ENCODE measurements at places on chromosomes 3 and 15.

DNA sequence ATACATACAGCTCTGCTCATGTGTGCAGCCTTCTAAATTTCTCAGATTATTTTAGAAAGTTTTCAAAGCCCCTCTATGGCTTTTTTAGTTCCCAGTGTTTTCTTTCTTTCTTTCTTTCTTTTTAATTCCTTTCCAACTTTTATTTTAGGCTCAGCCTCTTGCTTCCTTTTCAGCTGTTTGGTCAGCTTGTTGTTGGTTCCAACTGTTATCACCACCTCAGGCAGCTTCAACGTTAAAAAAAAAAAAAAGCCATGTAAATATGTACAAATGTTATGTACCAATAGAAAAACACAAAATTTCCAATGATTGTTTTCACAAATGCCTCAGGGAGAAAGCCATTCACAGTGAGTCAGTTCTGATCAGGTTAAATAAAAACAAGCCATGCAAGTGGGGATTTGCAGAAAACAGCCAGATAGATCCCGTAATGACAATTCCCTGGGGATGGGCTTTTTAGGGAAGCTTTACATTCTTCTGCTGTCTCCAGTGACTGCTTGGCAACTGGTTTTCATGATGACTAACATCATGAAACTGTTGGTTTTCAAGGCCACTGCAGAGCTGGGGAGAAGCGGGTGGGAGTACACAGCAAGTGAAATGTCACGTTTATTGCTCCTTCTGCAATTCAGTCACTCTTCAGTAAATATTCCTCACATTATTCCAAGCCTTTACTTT, 908.4 kb downstream of the EPHA3 start:
- DNase-seq: no peak

DNA sequence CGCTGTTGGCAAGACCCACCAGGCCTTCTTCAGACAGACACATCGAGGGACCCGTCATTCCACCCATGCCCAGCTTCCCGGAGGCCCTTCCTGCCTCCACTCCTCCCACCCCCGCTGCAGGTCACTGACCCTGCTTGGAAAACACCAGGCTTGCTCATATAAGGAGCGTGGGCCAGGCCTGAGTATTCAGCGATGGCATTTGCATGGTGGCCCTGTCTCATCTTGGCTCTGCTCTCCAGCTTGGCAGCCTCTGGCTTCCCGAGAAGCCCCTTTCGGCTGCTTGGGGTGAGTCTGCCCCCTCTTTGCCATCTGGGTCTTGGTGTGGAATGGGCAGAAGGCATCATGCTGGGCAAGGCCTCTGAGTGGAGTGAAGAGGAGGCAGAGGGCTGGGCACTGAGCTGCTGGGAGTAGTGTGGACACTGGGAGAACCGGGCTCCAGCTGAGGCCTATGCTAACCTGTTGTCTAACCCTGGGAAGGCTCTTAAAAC, at the start of gene ITIH3:
Gene ITIH3, plus strand, starts transcription at position 185 of the 488 bp plus-strand sequence. Its CDS starts 8 bp downstream, at position 193.
- DNase-seq: no peak

DNA sequence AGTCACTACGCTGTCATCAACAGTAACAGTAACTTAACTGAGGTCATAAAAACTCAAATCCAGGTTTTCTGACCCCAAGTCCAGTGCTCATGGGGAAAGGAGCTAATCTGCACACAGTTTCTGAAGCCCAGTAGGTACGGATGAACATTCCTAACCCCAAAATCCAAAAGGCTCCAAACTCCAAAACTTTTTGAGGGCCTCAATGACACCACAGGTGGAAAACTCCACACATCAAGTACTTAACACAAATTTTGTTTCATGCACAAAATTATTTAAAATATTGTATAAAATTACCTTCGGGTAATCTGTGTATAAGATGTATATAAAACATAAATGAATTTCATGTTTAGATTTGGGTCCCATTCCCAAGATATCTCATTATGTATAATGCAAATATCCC, 10.5 kb downstream of the MRPL46 start:
- DNase-seq: no peak

DNA sequence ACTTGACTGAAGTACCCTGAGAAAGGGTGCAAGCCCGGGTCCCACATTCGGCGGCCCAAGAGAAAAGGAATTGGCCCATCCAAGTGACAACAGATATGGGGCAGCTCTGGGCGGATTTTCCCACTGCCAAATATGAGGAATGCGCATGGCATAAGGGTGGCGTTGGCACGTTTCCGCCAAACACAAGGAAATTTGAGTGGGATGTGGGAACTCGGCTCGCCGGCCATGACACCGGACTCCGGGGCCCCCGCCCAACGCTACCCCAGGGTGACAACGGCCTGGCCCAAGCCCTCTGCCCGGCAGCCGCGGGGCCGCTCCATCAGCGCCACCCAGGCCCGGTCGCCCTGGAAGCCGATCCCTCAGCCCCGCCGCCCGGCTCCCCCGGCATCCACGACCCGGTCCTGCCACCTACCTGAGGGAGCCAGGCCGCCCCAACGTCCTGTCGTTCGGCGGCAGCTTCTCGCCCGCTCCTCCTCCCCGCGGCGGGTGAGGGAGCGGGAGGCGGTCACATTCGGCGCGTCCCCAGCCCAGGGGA, 449 bp downstream of the RAF1 start:
- DNase-seq: peak; percentile 47

- DNase-seq: no peak
Measured at GRCh38 chr3:126912491-126913195, 70.3 kb upstream of the PLXNA1 start.

DNA sequence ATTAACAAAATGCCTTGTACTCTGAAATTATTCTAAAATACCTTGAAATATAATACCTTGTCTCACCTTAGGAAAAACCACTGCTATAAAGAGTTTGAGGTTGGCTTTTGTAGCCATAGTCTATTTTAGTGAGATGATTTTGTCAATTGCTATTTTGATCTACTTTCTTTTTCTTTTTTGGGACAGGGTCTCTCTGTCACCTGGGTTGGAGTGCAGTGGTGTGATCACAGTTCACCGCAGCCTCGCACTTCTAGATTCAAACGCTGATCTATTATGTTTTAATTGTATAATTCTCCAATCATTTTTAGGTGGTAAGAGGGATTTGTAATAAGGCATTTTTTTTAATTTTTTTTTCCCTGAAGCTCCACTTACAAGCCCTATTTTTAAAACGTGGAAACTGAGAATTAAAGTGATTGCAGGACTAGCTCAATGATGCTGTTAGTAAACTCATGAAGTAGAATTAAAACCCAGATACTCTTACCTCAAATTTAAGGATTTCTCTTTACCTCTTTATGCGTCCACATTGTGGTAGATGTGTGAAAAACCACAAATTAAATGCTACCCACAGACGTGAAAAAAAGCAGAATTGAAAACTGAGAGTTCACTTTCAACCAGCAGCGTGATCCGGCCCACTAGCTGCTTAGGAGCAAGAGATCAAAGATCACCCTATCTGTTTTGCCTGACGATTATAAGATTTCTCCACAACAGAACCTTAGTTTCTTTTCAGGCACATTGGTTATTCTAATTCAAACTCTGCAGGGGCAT, 384.2 kb downstream of the CGGBP1 start:
- no peak for DNase-seq

GRCh38 chr15:34648294-34648631, 64.8 kb upstream of the GOLGA8B start:
- DNase-seq: no peak

- no peak for DNase-seq
Measured at GRCh38 chr15:67319961-67320360, 65.4 kb downstream of the IQCH start.

DNA sequence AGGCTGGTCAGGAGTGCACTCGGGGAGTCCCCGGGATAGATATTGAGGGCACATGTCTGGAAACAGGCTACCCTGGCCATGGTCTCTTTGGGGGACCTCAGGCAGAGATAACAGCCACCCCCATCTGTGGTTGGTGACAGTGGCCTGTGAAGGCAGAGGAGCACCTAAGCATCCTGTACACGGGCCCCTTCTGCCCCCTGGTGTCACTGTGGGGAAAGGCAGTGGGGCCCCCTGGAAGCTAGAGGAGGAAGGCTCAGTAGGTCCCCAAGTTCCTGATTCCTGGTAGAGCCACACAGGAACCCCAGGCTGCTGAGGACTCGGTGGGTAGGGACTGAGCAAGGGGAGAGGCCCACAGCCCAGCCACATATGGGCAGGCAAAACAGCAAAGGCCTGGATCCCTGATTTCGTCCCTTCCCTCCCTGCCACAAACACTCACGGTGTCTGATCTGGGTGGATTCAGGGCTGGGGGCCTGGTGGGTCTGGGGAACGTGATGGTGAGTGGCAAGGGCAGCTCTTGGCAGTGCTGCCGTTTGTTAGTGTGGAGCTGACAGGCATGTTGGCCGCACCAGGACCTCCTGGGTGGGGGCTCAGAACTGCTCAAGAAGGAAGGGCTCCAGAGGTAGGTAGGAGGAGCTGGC, 14.1 kb upstream of the CXCR6 start:
- DNase-seq: peak; percentile 61

GRCh38 chr15:56968821-56969220, 50.4 kb downstream of the TCF12 start:
- DNase-seq: no peak

Data from posterior cingulate gyrus (tissue), 11 donors.